CD4-positive, alpha-beta T cell treated with Interleukin-4 for 4 hours (primary cell): ENCODE measurements at places on chromosomes 5 and 9.

DNA sequence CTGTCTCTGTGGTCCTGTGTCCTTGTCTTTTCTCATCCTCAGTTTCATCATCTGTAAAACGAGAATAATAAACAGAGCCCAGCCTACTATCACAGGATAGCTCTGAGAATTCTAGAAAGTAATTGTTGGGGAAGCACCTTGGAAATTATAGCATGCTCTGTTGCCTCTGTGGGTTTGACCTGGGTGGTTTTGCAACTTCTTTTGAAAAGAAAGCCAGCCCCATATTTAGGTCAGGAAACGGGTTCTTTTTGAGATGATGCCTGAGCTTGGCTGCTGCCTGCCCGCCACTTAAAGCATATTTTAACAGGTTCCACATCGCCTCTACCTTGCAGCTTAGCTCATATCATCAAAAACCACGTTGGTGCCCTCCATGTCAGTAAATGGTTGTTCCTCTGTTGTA lies 111.1 kb downstream of the TLR4 start:
- no peak for DNase-seq

DNA sequence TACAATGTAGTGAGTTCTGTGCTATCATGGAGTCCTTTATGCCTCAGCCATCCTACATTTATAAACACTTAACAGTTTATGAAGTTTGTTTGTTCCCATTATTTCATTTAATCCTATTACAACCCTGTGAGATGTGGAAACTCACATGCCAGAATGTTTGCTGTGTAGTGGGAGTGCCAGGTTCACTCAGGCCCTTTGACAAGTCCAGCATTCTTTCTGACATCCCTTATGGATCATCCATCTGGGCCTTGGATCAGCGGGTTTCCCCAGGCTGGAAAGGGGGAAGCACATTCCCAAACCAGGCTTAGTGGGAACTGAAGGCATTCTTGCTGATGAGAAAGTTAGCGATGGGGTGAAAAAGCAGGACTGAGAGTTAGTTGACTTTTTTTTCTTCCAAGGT lies 128.1 kb upstream of the OTULINL start:
- no peak for DNase-seq

- no peak for DNase-seq
Observed at GRCh38 chr5:154749491-154749890, 5.7 kb upstream of the LARP1 start.

DNA sequence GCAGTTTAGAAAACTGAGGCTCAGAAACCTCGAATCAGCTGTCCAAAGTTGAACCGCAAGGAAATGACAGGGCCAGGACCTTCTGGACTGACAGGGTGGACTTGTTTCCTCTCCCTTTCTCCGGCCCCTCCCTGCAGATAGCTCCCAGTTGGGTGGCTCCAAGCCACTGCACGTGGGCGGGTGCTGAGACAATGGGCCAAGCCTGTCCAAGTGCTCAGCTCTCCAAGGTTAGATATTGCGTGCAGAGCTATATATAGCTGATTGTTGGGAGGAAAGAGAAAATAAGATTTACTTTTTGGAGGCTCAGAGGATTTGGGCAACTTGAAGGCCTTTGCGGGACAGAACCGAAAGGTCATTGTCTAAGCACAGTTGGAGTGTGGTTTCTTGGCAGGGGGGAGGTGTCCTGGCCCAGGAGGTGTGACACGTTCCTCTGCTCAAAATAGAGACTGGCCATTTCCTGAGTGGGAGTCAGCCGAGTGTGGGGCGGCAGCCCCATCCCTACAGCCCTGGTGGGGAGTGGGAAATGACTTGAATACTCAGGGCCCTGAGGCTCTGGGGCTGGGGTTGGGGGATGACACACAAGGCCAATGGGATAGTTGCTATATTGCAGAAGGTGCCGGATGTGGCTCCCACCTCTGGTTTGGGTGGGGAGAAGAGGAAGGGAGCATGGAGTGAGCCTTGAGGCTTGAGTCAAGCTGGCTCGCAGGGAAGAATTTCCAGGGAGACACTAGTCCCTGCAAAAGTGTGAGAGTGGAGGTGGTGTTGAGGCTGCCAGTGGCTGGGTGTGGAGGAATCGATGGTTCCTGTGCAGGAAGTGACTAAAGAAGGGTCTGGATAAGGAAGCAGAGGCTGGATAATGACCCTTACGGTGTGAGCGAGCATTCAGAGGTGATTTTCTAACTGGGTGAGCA lies 44.4 kb upstream of the SMAD5 start:
- no peak for DNase-seq

GRCh38 chr9:79616971-79617370 lies 45.2 kb downstream of the TLE4 start:
- no peak for DNase-seq

DNA sequence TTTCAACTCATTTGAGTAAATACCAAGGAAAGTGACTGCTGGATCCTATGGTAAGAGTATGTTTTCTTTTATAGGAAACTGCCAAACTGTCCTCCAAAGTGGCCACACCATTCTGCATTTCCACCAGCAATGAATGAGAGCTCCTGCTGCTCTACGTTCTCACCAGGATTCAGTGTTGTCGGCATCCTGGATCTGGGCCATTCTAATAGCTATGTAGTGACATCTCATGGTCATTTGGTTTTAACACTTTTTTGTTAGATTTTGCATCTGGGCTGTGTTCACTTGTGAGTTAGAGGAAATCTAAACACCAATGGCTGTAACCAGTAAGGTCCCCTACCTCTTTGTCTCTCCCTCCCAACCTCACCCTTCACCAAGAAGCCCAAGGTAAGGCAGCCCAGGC lies 115.9 kb downstream of the ATPSCKMT start:
- no peak for DNase-seq

DNA sequence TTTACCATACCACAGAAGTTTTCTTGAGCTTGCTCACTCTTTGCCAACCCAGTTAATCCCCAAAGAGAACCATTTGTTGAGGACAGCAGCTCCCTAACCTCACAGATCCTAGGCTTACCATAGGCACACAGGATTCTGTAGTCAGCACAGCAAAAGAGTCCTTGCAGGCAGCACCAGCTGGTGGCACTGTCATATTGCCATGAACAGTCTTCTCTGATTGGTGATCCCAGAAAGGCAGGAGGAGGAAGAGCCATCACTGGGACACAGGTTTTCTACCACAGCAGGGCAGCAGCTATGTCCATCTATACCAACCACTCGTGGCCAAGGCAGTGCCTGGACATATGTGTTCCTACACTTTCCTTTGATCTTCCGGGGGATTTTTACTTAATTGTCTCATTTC lies 297.1 kb upstream of the CD180 start:
- DNase-seq: no peak

DNA sequence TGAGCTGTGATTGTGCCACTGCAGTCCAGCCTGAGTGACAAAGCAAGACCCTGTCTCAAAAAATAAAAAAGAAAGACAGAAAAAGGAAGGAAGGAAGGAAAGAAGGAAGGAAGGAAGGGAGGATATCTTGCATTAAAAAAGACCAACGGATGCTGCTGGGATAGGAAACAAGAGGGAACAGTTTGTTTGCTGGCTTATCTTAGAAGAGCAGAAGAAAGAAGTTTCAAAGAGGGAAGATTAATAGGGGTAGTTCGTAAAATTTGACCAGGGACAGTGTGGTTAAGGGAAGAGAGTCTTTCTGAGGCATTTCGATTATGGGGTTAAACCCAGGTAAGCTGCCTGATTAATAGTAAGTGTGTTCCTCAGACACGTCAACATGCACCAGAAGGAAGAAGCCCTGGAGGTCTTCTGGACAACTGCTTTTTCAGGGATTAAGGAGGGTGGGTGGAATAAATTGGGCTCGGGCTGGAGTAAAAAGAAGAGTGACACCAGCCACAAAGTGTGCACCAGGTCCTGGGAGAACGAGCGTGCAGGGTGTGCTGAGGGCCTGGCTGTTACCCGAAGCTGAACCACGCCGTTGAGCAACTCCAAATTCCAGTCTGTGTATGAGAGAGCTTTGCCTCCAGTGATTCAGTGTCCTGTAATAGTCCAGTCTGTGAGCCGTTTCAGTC lies 24.8 kb downstream of the FYB1 start:
- no peak for DNase-seq

GRCh38 chr5:961711-962240 lies 46.8 kb upstream of the NKD2 start:
- no peak for DNase-seq

- no peak for DNase-seq
Observed at GRCh38 chr9:78871452-78872331, 574.8 kb downstream of the PSAT1 start.

DNA sequence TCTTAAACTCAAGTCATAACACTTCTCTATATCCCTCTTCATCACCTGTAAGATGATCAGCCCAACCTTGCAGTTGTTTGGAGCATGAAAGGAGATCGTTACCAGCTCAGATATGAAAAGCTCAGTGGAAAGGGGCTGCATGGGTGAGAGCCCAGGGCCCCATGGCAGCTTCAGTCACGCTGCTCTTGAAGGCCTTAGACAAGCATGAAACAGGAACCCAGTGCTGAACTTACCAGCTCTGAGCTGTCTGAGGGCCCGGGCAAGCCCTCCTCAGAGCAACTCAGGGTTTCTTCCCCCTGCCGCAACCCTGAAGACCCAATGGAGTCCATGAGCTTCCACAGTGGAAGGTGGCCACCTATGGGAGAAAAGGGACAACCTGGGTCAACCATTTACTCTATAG lies 3.3 kb downstream of the HK3 start:
- no peak for DNase-seq

DNA sequence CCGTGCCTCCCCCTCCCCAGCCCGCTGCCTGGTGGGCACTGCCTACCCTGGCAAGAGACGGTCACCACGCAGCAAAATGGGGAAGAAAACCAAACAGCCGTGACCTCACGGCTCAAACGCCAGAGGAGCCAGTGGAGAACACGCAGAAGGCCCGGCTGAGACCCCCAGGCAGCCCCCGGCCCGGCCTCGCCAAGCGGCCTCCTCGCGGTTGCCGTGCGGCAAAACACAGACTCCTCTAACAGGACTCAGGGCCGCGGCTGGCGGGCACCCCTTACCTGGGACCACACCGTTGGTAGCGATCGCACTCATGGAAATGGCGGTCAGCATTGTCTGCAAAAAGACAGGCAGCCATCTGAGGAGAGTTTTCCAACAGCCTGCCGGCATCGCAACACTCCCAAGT lies 23.8 kb downstream of the SLC12A7 start:
- DNase-seq: no peak

- no peak for DNase-seq
Observed at GRCh38 chr5:55892479-55892878, 41.3 kb downstream of the IL31RA start.

DNA sequence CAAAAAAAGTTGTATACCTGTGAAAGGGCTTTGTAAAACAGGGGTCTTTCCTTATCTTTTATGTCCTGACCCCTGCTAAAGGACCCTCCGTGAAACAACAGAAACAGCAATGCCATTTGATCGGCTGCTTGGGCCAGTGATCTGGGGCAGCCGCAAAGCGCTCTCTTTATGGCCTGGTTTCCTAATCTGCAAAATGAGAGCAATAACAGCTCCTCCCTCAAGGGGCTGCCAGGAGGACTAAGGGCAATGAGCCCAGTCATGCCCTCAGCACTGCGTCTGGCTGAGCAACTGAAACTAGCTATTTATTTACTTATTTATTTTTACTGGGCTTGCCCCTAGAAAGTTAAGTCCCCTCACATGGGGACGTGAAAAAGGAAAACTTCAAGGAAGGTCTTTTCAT lies 18.3 kb downstream of the CMBL start:
- DNase-seq: no peak

- DNase-seq: no peak
Observed at GRCh38 chr9:35646153-35646532, 4.6 kb downstream of the SIT1 start.

DNA sequence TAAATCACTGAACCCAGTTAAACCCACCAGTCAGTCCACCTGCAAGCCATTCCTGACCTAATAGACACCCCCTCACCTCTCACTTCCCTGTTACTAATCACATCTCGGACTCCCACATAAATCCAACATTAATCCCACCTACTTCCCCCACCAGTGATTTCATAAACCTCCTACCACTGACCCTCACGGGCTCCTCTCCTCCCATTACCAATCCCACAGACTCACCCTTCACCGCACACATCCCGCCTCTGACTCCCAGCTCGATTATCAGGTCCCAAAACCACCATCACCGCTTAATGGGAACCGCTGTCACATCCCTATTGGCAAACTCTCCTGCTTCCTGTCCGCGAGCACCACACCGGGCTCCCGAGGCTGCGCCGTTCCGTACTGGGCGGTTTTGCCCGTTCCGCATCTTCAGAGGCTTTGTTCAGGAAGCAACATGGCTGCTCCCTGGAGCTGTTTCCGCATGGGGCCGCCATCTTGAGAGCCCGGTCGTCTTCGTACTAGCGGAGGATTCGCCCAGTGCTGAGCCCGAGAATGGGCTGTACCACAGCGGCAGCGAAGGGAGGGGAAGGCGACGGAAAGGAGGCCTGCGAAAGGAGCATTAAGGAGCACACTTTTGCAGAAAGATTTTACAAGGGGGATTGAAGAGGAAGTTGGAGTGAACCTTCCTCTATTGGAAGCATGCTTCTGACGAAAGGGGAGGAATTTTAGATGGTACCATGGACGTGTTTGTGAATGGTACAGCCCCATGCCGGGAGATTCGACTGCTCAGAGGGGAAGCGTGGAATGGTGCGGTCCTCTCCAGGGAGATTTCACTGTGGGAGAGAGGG lies at the start of gene ZNF300:
Gene ZNF300 (minus strand): TSS at position 502 of the 833 bp plus-strand sequence. CDS start 1,825 bp downstream, outside the sequence.
- DNase-seq: peak; percentile 29

GRCh38 chr5:153879596-153879995 lies 159.1 kb downstream of the FAM114A2 start:
- DNase-seq: no peak

GRCh38 chr9:27572566-27572917 lies 739 bp downstream of the C9orf72 start:
- peak; percentile 79 for DNase-seq

- DNase-seq: no peak
Observed at GRCh38 chr5:68843624-68844364, 250.0 kb upstream of the SLC30A5 start.

DNA sequence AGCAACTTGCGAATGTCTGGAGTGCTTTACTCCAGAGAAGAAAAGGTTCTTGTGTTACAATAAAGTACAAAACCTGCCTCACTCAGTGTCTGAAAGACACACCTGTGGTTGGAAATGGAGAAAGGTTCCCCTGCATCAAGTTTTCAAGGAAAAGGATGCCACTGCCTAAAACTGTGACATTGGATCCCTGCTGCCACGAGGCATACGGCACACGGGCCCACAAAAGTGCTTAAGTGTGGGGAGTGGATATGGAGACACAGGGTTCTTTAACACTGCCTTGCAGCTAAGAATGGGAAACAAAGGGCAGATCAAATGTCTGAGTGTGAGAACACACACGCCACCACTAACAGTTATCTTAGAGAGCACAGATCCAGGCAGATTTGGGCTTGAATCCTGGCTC lies 75.0 kb downstream of the NIPSNAP3B start:
- DNase-seq: no peak

DNA sequence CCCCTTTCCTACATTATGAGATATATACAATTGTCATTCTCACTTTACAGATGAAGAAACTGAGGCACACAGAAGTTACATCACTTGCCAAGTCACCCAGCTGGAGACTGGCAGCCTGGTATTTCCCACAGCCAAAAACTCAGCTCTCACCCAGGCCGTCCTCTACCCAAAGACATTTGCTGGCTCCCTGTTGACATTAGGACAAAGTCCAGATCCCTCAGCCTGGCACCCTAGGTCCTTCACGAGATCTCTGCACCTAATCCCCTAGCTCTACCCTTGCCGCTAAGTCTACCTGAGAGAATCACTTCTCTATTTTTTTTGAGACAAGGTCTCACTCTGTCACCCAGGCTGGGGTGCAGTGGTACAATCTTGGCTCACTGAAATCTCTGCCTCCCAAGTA lies 26.8 kb upstream of the LHX2 start:
- no peak for DNase-seq

GRCh38 chr5:146521403-146522106 lies 5.6 kb upstream of the GPR151 start:
- no peak for DNase-seq
